ENCODE measurements at places on chromosomes 7 and 10.
A peak's percentile ranks its signal among the peaks of the same experiment; 100 is the strongest.

DNA sequence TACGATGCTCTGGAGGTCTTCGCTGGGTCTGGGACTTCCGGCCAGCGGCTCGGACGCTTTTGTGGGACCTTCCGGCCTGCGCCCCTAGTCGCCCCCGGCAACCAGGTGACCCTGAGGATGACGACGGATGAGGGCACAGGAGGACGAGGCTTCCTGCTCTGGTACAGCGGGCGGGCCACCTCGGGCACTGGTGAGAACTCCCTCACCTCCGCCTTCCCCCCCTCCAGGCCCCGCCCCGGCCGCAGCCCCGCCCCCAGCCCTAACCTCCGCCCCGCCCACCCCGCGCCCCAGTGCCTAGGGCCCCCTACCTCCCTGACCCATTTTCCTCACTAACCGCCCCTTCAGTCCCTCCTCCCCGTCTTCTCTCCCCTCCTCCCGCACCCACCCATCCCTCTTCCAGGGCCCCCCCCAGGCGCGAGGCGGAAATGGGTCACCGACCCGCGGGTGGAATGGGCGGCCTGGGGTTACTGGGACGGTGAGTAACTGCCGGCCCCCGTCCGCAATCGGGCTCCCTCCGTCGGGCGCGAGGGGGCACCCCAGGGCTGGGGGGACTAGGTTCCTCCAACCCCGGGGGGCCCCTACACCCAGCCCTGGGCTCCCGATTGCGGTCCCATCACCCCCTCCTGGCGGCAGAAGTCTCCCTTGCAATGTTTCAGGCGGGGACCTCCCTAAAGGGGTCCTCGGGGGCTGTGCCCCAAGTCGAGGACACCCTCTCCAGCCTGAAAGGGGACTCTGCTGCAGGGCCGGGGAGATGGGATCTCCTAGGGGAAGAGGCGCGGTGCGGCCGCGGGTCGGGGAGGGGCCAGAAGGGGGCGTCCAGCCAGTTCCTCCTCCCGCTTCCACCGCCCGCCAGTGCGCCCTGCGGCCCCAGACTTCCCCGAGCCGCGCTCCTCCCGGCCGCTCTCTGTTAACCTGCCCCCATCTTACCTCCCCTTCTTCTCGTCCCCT, 2.1 kb downstream of the PCOLCE start:
- DNase-seq = no peak

- no peak for DNase-seq
Measured at GRCh38 chr10:119208553-119208940, 1.2 kb downstream of the GRK5 start.

DNA sequence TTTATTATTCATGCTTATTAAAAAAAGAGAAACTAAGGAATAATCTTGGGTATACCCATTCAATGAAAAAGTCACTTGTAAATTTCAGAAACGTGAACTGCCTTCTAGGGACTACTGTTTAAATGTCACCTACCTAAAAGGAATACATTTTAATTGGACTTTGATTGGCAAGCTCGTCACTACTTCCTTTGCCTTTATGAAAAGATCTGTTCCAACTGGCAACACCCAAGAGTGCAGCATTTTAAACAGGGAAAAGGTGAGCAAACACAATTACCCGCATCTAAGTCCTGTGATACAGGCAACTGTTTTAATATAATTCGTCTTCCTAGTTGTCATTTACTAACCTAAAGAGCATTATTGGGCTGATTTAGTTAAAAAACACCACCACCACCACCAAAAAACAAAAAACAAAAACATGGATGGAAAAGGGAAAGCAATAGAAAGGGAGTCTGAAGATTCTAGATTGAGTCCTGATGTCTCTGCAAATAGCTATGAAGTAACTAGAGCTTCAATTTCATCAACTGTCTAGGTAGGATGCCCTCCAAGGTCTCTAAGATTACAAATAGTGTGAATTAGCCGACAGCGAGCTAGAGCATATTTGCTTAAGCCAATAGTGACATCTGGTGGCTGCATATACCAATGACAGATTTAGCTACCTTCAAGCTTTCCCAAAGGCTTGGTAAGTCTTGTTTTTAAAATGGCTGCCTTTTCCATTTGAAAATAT, 33.8 kb upstream of the ICA1 start:
- DNase-seq = no peak

GRCh38 chr7:6208573-6209328, 63.7 kb downstream of the CYTH3 start:
- no peak for DNase-seq

DNA sequence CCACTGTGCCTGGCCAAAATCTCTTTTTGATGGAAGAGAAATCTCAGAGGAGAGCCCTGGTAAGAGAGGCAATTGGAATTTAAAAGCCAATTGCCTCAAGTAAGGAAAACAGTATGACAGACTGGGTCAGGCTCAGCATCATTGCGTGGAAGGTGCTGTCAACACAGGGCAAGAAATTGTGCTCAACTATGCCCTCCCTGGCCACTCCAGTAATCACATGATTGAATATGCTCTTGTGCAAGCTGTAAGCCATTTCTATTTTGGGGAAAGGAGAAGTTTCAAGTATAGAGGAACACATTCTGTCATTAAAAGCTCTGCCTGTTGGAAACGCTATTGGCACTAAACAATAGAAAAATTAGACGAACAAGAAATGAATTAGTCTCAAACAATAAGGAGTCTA, 1127.7 kb downstream of the REEP3 start:
- no peak for DNase-seq

- DNase-seq = no peak
Measured at GRCh38 chr10:22712211-22712955, 2.0 kb downstream of the PIP4K2A start.

DNA sequence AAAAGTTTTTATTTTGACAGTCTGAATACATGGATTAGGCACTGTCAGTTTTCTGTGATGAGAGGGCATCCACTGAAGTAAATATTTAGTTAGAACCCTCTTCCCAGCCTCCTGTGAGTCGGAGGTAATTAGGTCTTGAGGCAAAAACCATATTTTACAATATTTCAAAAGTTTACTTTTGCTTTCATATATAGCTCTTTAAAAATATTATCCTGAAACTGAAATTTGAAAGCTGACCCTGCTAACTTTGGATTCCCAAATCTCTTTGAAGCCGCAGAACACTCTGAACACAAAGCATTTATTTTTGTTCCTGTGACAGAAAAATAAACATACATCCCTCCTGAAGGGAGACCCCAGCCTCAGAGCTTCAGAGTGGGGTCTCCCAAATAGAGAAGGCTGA, 317.4 kb downstream of the KIF20B start:
- no peak for DNase-seq

DNA sequence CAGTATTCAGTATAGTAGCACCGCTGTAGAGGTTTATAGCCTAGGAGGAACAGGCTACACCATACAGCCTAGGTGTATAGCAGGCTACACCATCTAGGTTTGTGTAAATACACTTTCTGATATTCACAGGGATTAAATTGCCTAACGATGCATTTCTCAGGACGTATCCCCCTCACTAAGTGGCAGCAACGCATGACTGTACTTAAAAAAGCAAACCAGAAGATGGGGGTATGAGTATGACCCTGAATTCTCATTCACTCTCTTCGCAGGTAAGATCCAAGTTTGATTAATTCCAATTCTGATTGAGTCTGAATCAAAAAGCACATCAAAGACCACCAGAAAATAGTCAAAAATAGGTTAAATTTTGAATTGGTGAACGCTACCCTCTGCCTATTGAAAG, 972 bp downstream of the ORC5 start:
- no peak for DNase-seq

GRCh38 chr7:115585015-115585718, 445.4 kb downstream of the TFEC start:
- no peak for DNase-seq

DNA sequence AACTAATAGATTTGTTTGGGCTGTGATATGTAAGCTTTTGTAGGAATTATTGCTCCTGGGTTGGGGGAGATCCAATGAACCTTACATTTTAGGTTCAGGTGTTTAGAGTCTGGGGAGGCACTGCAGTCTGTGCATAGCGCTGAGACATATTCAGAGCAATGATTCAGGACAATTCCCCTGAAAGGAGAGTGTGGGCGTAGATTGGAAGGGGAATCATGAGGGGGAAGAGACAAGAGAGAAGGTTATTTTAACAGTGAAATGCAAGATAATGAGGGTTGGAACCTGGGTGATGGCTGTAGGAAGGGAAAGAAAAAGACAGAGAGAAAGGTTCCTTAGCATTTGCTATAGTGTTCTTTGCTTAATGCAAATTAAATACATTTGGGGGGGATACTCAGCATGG, 1013.4 kb downstream of the REEP3 start:
- no peak for DNase-seq

- DNase-seq = no peak
Measured at GRCh38 chr10:111516144-111516543, 439.3 kb downstream of the ADRA2A start.

- DNase-seq = no peak
Measured at GRCh38 chr7:83301416-83301815, 138.7 kb upstream of the PCLO start.

GRCh38 chr10:132519382-132520176, 18.0 kb upstream of the INPP5A start:
- no peak for DNase-seq

GRCh38 chr10:71719042-71719441, 536 bp downstream of the C10orf105 start:
- peak; percentile 23 for DNase-seq

DNA sequence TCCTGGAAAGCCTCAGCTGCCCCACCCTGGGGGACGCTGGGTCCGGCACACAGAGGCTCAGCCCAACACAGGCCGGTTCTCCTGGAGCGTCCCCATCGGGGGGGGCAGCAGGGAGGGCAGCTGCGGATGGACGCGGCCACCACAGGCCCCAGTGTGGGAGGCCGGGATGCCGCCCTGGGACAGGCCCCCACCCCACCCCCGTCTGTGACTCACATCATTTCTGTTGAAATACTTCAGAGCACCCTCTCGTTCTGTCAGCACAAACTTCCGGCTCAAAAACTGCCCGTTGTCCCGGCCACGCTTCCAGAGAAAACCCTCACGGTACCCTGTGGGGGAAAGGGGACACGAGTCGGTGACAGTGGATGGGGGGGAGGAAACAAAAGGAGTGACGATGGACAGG, 28.5 kb downstream of the GET4 start:
- DNase-seq = peak; percentile 57

DNA sequence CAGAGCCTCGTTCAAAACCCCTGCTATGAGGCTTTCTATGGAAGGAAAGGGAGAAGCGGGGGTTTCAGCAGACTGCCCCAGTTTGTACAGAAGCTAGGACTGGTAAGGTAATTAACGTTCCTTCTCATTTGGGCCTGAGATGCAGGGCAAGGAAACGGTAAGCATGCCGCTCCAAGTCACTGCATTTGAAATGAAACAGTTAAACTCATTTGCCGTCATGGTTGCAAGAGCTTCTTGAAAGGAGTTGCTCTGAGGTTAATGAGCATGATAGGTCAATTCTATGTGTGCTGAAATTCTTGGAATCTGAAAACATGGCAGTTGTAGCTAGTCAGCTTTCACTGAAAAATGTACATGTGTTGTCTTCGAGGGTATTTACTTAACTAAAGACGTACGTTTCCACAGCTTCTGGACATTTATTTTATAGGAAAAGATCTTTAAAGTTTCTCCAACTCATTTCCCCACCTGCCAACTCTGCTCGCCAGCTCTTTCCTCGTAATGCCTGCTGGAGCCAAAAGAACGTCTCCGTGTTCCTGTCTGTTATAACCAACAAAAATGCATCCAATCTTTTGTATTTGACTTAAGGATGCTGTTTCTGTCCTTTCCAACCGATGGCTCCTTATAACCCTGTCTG, 73.3 kb downstream of the ADAM12 start:
- DNase-seq = no peak

- no peak for DNase-seq
Measured at GRCh38 chr7:121832347-121832746, 40.6 kb upstream of the PTPRZ1 start.

GRCh38 chr10:33557313-33557712, 222.8 kb upstream of the NRP1 start:
- no peak for DNase-seq

GRCh38 chr7:26166684-26167266, 14.8 kb downstream of the NFE2L3 start:
- no peak for DNase-seq

- DNase-seq = no peak
Measured at GRCh38 chr7:96663457-96663856, 46.2 kb downstream of the SEM1 start.

- no peak for DNase-seq
Measured at GRCh38 chr10:79380946-79381721, 33.9 kb downstream of the PPIF start.

DNA sequence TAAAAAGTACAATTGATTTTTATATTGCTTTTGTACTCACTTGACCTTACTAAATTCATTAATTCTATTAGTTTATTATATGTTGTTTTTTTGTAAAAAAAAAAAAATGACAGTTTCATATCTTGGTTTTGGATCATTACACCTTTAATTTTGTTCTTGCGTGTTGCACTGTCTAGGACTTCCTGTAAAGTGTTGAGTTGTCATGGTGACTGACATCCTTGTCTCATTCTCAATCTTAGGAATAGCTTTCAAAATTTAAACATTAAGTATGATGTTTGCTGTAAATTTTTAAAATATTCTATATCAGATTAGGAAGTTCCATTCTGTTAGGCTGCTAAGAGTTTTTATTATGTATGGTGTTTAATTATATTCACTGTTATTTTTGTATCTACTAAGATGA, 139.1 kb downstream of the ARHGAP12 start:
- no peak for DNase-seq

GRCh38 chr10:118264838-118265470, 77.2 kb downstream of the FAM204A start:
- DNase-seq = no peak

- DNase-seq = no peak
Measured at GRCh38 chr10:48940372-48940771, 732 bp upstream of the LRRC18 start.

DNA sequence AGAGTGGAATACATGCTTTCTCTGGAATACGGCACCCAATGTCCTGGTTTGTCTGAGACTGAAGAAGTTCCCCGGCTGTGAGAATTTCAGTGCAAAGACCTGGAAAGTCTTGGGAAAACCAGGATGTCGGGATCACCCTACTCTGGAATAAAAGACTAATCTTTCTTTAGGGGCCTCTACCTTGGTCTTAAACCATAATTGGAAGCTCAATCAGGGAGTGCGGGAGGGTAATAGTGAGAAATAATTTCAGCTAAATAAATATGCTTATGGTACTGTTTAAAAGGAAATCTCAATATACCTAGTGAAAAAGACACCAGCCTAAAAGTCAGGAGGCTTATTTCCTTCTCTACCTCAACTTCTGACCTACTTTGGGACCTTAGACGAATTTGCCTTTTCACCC, 236.1 kb upstream of the GLI3 start:
- no peak for DNase-seq

DNA sequence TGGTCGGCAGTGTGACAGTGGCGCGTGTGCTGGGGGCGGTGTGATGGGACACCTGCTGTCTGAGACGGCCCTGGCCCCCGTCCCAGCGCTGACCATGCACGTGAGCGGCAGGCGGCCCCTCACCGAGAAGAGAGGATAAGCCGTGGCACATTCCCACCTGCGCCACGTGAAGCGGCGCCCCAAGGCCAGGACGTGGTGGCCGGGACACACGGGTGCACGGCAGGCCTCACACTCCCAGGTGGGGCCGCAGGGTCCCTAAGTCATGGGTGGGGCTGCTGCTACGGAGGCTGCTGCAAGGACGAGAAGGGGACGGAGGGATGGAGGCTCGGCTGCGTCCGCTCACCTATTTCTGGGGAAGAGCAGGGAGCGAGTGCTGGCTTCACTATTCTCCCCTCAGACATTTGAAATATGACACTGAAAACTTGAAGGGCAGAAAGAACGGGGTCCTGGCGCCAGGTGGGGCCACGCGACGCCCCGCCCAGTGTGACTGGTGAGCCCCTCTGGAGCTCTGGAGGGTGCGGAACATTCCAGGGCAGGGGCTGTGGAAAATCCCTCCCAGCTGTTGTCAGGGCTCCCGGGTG, 7.5 kb downstream of the CYP2W1 start:
- DNase-seq = no peak

GRCh38 chr7:75613351-75613750, 121.2 kb downstream of the SPDYE5 start:
- no peak for DNase-seq

Data from MG63 (cell line).